ENCODE measurements at places on chromosomes 2 and 18.

GRCh38 chr18:32267463-32267862 is 77.6 kb downstream of the MEP1B start:
- no peak for DNase-seq

DNA sequence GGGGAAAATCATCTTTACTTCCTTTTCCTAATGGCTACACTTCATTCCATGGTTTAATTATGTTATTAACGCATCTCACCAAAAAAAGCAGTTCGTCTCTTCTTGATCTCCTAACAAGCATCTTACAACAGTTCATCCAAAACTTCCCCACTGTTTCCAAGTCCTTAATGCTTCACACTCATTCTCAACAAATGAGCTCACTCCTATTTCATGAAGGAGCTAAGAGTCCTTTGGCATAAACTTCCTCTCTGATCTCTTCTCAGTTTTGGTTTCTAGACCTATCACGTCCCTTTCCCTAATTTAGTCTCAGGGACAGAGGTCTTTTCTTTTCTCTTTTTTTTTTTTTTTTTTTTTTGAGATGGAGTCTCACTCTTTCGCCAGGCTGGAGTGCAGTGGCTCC is 205.9 kb upstream of the SLC39A10 start:
- no peak for DNase-seq

DNA sequence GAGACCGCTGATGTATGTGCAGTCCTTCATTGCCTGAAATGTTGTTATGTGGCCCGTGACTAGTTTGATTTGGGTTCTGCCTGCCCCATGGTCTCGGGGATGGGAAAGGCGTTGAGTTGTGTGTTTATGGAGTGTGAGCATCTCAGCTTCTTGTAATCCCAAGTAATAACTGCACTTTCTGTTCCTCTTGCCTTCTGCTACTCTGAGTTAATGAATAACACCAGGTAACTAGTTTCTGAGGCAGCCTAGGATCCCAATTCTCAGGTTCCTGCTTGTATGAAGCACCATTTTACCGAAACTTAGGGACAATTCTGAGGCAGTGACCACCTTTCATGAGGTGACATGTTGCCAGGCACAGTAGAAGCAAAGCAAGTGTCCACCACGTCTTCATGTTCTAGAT is 170.0 kb downstream of the ALK start:
- no peak for DNase-seq

DNA sequence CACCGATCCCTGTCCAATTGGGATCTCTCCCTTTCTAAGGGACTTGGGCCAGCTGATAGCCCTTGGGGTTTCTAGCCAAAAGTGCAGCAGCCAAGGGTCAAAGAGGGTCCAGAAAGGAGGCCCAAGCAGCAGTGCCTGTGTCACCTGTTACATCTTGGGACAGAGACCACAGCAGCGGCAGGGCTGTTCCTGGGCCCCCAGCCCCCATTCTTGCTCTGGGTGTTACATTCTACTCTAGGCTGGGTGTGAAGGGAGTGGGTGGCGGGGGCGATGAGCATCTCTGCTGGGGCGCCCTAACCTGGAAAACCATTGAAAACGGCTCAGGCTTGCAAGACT is 1.2 kb downstream of the PAX3 start:
- DNase-seq, result no peak

DNA sequence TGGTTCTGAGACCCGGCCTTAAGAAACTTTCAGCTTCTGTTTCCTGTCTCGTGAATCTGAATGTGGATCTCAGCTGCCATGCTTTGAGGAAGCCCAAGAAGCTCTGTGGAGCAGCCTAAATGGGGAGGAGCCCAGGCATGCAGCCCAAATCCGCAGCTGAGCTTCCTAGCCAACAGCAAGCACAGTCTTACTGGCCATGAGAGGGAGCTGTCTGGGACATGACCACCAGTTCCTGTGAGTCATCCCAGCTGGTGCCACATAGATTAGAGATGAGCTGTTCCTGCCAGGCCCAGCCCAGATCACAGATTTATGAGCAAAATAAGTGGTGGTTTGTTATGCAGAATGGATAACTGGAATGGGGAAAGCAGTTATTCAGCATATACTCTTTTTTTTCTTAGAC is 224.4 kb upstream of the APCDD1 start:
- DNase-seq, result no peak

GRCh38 chr2:37713258-37713700 is 41.8 kb upstream of the CDC42EP3 start:
- peak; percentile 87 for DNase-seq

DNA sequence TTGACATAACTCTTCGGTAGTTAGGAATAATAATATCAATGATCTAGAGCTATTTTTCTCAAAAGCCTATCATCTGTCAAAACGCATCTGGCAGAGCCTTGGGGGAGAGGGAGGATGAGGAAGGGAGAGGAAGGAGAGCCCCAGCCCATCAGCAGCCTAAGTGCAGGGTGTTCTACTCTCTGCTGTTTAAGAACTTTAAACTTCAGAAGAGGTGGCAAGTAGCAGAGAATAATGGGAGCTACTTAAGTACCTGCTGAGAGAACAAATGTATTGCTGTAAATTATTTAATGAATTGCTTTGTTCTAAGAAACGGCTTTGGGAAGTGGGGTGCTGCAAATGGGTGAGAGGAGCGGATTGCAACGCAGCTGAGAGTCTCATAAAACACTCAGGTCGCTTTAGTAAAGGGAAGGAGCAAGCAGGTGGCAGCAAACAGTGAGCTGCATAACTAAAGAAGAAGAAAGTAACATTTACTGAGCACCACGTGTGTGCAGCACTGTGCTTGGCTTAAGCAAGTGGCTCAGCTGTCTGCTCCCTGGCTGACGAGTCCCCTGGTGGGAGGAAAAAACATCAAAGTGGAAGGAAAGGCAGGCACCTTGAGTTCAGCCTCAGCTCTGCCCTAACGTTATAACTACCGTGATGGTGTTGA is 26.3 kb upstream of the SH3RF3 start:
- DNase-seq, result no peak

- DNase-seq, result peak; percentile 44
These were observed 76.2 kb downstream of the AAK1 start for GRCh38 chr2:69567157-69567908.

DNA sequence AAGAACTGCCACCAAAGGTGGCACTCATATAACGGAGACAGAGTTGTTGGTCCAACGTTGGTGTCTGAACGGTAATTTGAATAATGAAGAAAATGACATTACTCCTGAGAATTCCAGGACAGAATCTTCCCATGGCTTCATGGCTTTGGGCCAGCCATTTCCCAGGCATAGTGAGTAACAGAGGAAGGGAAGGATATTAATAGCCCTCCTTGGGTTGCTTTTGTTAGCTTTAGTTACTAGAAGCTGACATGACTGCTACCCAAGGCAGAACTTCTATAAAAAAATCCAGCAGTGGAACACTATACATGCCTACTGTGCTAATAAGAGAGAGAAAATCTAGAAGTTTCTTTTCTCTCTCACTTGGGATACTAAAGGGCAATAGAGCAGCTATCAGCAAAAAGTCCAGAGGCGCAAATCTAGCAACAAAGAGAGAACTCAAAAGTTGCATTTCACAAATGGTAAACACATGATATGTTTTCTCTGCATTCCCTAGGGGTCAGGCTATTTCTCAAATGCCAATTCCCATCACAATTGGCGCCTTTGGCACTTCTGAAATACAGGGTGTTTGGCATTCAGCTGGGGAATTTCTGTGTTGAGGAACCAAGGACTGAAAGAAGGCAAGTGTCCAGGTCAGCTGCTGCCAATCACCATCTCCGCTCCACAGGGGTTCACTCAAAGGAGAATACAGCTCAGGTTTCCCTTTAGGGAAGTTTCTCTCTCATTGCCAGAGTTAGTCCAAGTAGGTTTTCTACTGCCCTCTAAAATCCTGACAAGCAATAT is 160.8 kb upstream of the KYNU start:
- DNase-seq, result peak; percentile 14

GRCh38 chr2:66058675-66059074 is 376.2 kb upstream of the MEIS1 start:
- no peak for DNase-seq

GRCh38 chr2:175478096-175478768 is 296.7 kb upstream of the ATP5MC3 start:
- no peak for DNase-seq

- DNase-seq, result no peak
These were observed 270.6 kb upstream of the FBXO11 start for GRCh38 chr2:48176876-48177275.

DNA sequence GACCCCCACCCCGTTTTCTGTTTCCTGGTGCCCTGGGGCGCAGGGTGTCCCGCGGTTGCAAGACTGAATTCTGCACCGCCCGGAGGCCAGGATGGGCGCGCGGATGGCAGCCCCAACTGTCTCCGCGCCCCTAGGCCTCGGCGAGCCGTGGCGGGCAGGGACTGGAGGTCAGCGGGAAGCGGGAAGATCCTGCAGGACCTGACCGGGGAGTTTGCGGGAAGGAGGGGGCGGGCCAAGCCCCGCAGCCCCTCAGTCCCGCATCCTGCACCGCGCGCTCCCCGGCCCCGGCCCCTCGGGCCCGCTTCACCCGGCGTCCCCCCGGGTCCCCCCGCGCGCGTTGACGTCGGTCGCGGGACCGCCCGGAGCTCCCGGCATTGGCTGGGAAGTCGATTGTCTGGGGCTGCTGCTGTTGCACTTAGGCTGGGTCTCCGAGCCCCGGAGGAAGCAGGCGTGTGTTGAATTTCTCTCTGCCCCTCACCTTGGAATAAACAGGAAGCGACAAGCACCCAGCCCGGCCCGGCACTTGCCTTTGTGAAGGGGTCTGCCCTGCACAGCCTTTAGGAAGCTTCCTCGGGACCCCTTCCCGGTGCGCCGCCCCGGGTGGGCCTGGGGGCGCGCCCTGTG is at the start of gene LDLRAD4:
Gene LDLRAD4 (plus strand): TSS at position 393 of the 624 bp plus-strand sequence.
- DNase-seq, result no peak

GRCh38 chr2:47388888-47389287 is 14.1 kb upstream of the MSH2 start:
- DNase-seq, result no peak

- DNase-seq, result no peak
These were observed 85.9 kb downstream of the ZNF407 start for GRCh38 chr18:74683573-74683972.

GRCh38 chr2:221169724-221170123 is 402.4 kb downstream of the EPHA4 start:
- DNase-seq, result no peak
